ENCODE measurements at places on chromosomes 11 and 22.
A peak's percentile ranks its signal among the peaks of the same experiment; 100 is the strongest.

DNA sequence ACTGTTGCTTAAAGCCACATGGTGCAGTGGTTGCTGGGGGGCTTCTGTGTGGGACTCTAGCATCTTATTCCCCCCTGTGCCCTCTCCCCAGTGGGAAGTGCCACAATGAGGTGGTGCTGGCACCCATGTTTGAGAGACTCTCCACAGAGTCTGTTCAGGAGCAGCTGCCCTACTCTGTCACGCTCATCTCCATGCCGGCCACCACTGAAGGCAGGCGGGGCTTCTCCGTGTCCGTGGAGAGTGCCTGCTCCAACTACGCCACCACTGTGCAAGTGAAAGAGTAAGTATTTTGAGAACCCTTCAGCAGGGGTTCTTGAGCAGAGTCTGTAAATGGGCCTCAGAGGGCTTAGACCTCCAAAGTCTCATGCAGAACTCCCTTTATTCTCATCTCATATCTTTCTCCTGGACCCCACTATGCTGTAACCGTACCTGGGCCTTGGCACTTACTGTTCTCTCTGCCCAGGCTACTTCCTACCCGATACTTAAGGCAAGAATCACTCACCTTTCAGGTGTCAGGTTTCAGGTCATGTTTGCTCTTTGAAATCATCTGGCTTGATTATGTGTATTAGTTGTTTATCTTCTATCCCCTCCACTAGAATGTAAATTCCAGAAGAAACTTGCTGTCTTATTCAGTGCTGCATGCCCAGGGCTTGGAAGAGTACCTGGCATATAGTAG, 32.4 kb downstream of the PIK3IP1 start:
- no peak for DNase-seq

DNA sequence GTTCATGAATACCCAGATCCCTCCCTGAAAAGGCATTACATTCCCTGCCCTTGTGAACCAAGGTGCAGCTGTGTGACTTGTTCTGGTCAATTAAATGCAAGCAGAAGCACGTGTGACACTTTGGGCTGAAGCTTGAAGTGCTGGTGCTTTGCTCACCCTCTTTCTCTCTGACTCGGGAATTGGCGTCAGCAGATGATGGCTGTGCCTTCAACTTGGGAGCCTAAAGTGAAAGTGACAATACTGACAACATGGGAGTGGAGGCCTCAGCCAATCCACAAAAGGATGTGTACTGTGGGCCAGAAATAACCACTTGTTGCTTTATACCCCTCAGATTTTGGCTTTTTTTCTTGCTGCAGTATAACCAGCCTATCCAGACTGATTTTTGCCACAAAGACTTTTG, 148.3 kb upstream of the THY1 start:
- no peak for DNase-seq

DNA sequence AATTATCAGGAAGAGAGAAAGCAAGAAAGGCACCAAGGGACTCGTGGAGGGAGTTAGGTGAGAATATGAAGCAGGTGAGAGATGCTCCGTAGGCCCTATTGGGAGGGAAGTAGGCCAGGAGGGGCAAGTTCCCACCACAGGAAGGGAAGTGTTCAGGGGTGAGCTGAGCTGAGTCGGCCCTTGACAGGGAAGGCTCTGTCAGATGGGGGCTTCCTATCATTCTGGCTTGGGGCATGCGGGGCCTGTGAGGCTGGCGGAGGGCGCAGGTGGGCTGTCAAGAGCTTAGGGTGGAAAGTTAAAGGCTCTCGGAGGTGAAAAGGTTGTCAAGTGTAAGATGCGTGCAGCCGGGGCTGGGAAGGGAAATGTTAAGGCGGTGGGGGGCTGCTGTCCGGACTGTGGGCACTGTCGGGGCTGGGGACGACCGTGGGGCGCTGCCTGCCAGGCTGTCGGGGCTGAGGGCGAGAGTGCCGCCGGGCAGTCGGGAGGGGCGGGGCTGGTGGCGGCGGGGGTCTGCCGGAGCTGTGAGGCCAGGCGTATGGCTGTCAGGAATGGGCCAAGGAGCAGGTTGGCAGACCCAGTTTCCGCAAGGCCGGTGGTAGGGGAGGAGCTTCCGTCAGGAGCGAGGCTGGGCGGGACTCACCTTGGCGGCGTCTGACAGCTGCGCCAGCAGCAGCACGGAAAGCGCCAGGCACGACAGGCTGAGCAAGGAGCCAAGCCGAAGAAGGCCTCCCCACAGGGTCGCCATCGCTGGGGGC, 496 bp downstream of the TMEM9B start:
- DNase-seq = peak; percentile 74

- no peak for DNase-seq
Observed at GRCh38 chr22:50046019-50046415, 12.1 kb downstream of the TTLL8 start.

GRCh38 chr11:64767344-64768299, 7.8 kb upstream of the PYGM start:
- no peak for DNase-seq

DNA sequence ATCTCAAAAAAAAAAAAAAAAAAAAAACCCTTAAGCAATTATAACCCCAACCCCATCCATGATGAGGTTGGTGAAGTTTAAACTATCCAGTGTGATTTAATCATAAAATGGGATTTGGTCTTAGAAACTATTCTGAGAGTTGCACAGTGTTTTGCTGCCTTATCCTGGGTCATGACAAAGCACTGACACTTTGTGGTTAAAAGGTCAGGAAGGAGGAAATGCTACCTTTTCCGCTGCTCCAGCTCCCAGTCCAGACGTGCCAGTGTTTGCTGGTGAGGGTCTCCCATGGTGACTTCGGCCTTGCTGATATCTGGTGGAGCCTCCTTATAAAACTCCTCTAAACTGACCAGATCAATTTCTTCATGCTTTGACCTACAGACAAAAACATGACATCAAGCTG, 14.5 kb downstream of the THOC5 start:
- no peak for DNase-seq

- DNase-seq = no peak
Observed at GRCh38 chr22:43110444-43110926, at the start of gene BIK. TSS of gene BIK (plus strand) at chr22:43110750. CDS start at chr22:43124023, 13,273 bp downstream.

GRCh38 chr11:47033439-47033838, 96.9 kb downstream of the CSTPP1 start:
- no peak for DNase-seq

DNA sequence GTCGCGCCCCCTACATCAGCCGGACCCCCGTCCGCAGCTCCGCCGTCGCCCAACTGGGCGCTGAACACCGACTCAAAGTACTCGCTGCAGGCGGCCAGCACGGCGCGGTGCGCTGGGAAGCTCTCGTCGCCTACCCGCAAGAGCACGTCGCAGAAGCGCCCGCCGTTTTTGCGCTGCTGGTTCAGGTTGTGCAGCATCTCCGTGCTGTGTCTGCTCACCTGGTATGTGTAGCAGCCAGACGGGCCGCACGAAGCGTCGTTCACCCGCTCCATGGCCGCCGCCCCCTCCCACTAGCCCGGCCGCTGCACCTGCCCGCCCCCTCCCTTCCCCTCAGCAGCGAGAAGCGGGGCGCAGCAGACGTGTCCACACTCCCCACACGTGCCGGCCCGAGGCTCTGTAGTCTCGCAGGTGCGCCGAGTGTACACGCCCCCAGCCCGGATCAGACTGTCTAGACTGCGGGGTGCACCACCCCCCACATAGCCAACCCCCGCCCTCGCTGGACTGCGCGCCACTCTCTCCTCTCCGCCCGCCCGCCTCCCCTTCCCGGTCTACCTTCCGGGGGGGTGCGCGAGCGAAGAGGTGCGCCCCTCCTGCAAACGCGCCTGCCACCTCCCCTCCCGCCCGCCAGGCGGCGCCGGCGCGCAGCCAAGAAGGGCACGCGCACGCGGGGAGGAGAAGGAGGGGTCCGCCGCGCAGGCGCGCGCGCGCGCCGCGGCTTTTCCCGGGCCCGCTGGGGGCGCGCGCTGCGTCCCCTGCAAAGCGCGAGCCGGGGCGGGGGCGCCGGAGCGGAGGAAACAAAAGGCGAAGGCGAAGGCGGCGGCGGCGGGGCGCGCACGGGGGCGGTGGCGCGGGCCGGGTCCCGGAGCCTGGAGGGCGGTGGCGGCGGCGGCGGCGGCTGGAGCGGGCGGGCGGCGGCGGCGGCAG, 553 bp downstream of the PATZ1 start:
- peak; percentile 46 for DNase-seq

GRCh38 chr11:129946256-129946655, 50.9 kb upstream of the NFRKB start:
- DNase-seq = no peak

- no peak for DNase-seq
Observed at GRCh38 chr11:3166268-3167142, 1.4 kb upstream of the OSBPL5 start.

DNA sequence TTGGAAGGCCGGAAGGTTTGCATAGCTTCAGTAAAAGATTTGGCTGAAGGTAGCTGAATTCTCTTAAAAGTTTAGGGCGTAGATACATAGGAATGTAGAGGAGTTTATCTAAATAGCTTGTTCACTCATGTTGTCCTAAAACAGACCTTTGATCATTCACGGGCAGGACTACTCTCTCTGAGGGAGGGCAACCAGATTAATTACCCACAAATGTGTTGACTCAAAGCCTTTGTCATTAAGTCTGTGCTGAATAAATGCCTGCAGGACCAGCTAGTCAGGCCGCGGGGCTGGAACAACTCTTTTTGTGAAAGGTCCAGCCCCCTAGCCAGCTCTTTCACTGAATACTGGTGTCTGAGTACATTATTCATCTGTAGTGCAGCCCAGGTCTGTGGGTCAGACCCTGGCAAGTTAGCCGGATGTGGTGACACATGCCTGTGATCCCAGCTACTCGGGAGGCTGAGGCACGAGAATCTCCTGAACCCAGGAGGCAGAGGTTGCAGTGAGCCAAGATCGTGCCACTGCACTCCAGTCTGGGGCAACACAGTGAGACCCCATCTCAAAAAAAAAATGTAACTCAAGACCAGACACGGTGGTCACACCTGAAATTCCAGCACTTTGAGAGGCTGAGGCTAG, 2.8 kb upstream of the FADD start:
- no peak for DNase-seq

DNA sequence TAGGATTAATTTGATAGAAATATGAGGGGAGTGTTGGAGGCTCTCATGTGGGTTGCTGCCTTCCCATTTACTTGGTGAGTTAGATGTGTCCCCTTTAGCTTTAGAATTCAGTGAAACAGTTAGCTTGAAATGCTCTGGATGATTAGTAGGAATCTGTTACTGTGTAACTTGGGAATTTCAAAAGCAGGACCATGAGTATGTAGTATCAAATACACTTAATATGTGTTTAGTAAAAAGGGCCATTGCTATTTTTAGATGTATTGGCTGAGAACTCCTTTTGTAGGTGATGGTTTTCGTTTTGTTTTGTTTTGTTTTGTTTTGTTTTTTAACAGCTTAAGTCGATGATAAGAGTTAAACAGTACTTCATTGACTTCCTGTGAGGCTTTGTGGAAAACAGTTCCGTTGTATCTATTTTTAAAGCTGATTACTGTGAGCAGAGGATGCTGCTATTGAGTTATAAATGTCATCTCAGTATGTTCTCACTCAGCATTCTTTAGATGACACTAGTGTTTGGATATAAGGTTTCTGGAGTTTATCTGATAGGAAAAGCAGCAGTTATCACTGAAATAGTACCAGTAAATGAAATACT, 53.5 kb downstream of the MCAM start:
- no peak for DNase-seq
